WERI-Rb-1 (cell line): ENCODE measurements at places on chromosomes 5 and 9.

DNA sequence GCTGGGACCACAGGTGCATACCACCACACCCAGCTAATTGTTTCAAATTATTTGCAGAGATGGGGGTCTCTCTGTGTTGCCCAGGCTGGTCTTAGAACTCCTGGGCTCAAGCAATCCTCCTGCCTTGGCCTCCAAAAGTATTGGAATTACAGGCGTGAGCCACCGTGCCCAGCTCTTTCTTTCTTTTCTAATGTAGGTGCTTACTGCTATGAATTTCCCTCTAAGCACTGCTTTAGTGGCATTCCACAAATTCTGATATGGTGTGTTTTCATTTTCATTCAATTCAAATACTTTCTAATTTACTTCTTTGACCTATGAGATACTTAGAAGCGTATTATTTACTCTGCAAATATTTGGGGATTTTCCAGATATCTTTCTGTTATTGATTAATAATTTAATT, 14.9 kb downstream of the HMGXB3 start:
- DNase-seq: no peak

- no peak for DNase-seq
Observed at GRCh38 chr9:13491493-13492424, 212.3 kb upstream of the MPDZ start.

DNA sequence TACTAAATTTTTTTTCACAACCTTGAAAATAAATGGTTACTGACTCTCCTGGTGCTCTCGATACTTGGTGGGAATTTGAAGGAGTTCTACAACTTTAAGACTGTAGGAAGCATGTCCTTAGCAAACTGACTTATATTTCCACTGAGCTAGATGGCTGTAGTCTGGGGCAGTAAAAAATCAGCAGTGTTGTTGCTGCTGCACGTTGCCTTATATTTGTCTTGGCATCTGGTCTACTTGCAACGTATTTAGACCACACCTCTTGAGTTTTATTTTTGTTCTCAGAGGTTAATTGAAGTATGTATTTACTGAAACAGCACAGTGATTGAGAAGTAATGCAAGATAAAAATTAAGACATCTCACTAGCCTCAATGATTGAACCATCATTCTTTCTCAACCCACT, 76.3 kb downstream of the ERMP1 start:
- DNase-seq: no peak

DNA sequence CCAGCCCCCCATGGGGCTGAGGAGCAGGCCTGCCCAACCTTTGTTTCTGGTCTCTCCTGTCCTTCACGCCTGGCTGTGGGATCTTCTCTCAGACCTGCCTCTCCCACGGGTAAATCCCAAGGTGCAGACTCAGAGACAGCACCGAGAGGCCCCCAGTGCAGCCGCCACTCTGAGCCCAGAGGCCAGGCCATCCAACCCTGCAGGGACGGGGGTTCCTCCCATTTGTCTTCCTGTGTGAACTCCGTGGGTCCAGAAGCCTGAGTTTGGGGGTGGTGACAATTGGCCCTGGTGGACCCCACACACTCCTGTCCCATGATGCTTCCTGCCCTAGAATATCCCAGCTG, 123.4 kb downstream of the ADAMTS2 start:
- no peak for DNase-seq

GRCh38 chr9:8252445-8252844, 452.9 kb upstream of the DMAC1 start:
- DNase-seq: no peak

DNA sequence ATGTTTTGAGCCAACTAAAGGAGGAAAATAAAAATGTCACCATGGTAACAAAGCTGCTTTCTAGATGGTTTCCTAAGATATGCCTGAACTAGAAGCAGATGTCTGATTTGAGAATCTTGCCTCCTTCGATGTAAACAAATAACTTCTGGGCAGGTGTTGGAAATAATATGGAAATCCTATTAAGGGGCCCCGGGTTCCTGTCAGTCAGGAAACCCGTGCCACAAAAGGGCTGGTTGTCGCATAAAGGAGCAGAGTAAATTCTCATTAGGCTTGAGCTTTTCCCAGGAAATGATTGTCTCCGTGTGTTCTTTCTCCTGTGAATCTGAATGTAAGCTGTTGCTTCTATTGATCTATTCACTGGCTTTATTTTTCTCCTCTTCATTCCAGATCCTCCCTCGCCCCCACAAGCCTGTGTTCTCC, 90.8 kb downstream of the TLE4 start:
- peak; percentile 25 for DNase-seq
